ENCODE measurements at places on chromosomes 6 and 20.

DNA sequence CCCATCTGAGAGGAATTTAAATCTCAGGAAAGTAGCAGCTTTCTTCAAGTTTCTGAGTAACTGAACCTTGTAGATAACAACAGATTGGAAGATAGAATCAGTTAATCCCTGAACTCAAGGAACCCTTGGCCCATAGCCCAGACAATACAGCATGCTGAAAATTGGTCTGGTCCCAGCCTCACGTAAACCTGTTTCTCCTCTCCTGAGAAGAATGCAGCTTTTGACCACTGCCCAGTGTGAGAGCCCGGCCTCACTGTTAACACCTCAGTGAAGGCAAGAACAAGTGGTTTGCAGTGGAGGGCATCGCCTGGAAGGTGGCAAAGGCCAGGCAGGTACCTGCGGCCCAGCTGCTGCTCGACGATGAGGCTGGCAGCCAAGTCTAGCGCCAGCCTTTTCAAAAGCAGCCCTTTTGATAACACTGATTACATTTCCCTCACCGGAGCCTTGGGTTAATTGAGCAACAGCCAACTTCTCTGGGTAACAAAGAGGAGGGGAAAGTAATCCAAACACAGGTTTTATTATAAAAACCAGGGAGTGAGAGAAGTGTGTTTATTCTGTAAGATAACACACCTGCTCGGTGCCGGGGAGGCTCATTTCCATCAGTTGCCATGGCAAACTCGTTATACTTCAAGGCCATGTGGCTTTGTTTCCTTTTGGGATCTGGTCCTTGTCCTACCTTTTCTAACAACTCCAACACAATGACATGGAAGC, 54.0 kb downstream of the TRAF3IP2 start:
- no peak for DNase-seq

GRCh38 chr20:9036593-9036992, 32.3 kb upstream of the PLCB4 start:
- no peak for DNase-seq

DNA sequence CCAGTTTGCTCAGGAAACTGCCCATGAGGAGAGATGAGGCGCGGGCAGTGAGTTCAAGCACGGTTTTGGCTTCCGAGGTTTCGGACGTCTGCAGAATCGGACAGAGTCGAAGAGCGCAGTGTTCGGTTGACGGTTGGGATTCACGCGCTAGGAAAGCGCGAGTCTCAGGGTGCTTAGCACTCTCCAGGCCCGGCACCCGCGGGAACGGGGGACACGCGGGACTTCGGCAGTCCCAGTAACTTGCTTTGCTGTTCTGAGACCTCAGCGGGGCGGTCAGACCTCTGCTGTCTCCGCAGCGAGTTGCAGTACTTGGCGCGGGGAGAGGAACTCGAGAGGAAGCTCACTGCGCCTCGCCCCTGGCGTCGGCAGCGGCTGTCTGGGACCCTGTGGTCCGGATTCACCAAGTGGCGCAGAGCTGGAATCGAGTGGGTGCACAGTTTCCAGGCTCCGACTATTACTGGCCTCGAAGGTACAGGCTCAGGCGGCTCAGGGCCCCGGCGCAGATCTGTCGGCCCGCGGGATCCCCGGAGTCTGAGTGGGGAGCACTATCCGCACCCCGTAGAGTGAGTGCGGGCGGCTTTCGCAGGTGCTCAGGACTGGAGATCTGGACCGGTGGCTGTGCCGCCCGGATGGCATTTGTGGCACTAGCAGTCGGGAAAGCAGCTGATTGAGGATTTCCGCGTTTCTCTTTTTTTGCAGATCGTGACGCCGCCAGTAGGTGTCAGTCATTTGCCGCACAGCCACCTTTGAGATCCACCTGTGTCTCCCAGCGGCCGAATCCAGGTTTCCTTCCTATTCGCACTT, at the start of gene POM121L2:
Gene POM121L2 (minus strand): TSS at position 128 of the 804 bp plus-strand sequence. CDS start 103 bp downstream, at position 25.
- DNase-seq = no peak

- no peak for DNase-seq
Measured at GRCh38 chr6:93047033-93047432, 372.3 kb downstream of the EPHA7 start.

GRCh38 chr6:74931558-74931957, 274.3 kb downstream of the COL12A1 start:
- DNase-seq = no peak

GRCh38 chr6:16327777-16328325, 89.5 kb downstream of the GMPR start:
- no peak for DNase-seq

DNA sequence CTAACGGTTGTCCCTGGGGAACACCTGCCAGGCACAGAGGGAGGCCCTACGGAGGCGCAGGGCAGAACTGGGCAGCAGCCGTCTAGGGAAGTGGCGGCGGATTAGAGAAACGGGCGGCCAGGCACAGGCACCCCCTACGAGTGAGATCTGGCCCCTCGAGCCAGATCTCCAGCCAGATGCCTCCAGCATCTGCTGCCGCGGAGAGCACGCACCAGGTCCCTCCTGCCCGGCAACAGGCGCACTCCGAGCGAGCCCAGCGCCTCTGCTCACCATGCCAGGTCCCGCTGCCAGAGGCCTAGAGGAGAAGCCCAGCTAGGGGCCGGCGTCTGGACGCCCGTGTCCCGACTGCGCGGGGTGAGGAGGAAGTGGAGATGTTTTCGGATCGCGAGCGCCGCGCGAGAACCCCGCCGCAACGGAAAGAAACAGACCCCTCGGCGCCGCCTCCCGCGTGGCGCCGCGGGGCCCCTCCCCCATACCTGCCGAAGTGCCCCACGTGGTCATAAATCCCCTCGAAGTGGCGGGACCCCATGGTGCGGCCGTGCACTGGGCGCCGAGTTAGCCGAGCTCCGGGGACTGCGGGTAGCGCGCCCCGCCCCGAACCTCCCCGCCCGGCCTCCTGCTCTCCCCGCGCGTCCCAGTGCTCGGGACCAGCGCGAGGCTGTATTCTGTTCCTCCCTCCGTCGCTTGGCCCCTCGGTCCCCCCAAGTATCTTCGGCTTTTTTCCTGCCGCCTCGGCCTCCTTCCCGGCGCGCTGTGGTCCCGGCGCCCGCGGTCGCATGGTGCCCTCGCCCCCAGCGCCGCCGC, at the start of gene SLC22A16:
Gene SLC22A16 (minus strand): TSS at position 568 of the 804 bp plus-strand sequence. CDS start 39 bp downstream, at position 529.
- DNase-seq = no peak

DNA sequence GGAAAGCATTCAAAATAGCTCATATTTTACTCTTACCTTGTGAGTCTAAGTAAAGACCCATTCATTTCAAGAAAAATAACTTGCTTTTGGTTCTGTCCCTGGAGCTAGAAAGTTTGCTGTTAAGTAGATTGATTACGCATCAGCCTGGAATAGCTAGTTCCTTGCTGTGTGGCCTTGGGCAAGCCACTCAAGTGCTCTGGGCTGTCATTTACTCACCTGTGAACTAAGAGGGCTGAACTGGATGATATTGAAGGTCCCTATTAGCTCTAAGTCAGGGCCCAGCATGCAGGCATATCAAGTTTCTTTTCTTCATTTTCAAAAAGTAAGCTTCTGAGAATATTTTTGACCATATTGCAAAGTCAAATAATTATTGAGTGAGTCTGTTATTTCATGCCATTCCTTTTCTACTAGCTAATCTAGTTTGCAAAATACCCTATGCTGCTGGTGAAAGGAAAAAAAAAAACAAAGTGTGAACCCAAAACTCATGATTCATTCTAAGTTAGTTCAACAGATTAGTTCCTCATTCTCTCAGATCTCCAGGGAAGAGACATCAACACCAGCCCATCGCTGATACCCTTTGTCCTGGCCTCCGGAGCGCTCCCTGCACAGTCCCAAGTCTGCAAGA, 106.5 kb upstream of the GMDS start:
- no peak for DNase-seq

DNA sequence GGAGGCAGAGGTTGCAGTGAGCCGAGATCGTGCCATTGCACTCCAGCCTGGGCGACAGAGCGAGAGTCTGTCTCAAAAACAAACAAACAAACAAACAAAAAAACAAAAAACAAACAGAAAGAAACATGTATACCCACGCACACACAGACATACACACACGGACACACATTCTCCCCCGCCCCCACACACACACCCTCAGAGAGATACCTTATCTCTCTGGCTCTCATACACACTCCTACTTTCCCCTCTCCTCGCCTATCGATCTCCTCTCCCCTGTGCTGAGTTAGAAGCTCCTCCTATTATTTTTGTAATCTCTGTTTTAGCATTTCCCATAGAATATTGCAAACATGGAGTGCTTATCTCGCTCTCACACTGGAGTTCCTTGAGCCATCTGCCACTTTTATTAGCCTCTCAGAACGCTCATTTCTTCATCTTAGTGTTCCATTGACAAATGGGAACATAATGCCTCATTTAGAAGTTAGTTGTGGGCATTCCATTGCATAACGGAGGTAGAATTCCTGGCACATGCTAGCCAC, 144.2 kb upstream of the CITED2 start:
- no peak for DNase-seq

GRCh38 chr6:25635886-25636317, 16.1 kb upstream of the SCGN start:
- DNase-seq = no peak

GRCh38 chr20:10710991-10711775, 37.4 kb upstream of the JAG1 start:
- no peak for DNase-seq

- no peak for DNase-seq
Measured at GRCh38 chr6:15364401-15365037, 118.7 kb downstream of the JARID2 start.

DNA sequence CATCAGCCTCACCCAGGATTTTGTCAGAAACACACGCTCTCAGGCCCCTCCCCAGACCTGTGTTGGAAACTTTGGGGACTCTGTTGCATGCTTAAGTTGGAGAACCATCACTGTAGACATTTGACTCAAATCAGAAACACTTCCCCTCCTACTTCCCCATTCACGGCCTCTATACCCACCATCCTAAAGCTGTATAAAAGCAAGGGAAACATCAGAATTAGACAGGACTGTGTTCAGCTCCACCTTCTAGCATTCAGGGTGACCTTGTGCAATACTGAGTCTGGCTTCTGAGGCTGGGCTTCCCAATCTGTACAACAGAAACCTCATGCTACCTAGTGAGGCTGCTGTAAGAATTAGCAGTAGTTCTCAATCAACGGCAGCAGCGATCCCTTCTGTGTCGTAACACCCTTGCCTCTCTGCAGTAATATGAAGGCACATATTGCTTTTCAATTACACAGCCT, 252.3 kb downstream of the LY86 start:
- DNase-seq = no peak

- no peak for DNase-seq
Measured at GRCh38 chr6:3962291-3963280, 113.4 kb downstream of the FAM50B start.

DNA sequence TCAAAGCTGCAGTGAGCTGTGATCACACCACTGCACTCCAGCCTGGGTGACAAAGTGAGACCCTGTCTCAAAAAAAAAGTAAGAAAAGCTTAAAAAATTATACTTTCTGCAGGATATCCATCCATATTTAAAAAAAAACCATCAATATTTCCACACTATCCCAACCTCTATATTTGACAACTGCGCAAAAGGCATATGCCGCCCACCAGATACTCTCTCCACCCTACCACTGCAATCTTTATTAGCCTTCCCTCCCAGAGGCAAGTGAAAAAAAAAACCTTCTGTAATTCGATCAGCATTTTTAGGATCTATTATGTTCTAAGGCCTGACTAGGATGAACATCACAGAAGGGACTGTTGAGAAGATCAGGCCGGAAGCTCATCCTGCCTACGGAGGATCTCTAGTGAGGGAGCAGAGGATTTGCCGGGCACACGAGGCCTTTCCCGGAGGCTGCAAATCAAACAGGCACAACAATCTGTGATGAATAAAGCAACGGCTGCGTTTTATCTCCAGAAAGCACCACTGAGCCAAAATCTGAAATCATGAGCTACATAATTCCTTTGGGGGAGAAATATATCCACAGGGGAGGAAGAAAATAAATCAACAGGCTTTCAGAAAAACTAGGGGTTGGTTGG, 65.9 kb downstream of the GFOD1 start:
- DNase-seq = no peak

DNA sequence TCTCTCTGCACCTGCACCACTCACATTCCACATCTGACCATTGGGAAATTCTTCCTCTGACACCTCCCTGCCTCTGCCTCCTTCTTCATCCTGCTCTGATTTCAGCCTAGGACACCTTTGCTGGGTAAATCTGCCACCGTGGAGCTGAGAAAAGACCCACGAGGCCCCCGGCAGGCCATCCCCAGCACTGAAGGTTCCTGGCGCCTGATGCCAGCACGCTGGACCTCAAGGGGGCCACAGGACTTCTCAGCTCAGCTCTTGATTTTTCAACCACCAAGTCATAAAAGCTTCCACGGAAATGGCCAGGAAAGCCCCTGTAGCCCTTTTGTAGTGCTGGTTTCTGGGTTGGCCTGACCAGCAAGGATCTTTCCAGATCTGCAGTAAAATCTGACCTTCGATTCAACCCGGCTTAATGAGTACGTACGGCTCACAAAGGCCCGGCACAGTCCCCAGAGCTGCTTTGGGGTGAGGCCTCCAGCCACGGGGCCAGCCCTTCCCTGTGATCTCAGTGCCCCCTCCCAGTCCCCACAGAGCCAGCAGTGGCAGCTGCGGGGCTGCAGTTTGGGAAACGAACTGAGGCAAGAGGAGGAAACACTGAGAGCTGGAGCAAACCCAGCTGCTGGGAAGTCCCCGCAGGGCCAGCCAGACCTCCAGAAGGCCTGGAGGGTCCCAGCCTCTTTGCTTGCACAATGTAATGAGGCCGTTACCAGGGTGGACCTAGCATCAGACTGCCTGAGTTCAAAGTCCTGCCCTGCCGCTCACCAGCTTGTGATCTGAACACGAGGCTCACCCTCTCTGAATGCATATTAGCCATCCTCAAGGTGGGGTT, 157.5 kb downstream of the BMP7 start:
- DNase-seq = no peak

DNA sequence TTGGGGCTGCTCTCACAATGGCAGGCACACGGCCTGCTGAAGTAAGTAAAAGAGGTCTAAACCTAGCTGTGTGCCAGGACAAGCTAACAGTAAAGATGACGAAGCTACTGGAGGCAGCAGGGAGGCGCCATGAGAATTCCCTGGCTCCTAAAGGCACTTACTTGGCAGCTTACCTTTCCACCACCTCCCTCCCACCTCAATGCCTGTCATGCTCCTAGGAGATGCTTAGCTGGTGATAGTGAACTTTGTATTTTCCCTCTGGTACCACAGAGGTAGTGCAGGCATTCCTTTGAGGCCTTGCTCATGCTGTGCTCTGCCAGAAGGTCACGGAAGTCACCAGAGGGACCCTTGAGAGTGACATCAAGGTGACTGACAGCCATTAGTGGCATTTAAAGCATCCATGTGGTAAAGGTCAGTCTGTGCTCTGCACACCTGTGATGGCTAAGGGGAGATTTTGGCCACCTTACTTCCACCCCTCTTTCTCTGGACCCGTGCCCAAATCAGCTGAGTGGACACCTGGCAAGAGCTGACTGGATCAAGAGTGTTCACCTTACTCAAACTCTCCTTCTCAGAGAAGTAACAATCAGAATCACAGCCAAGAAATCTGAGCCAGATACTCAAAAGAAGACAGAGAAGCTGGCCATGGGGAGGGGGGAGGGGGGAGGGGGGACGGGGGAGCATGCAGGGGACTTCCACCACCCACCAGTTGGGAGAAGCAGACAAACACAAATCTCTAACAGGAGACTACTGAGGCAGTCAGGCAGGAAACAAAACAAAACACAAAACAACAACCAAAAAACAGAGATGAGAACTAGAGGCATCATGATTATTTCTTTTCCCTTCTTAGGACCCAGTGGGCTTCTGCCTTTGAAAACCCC, 2.9 kb downstream of the FKBP1A start:
- no peak for DNase-seq

- DNase-seq = no peak
Measured at GRCh38 chr6:2914318-2914660, 11.2 kb upstream of the SERPINB9 start.
